ENCODE measurements at places on chromosomes 7 and 10.

DNA sequence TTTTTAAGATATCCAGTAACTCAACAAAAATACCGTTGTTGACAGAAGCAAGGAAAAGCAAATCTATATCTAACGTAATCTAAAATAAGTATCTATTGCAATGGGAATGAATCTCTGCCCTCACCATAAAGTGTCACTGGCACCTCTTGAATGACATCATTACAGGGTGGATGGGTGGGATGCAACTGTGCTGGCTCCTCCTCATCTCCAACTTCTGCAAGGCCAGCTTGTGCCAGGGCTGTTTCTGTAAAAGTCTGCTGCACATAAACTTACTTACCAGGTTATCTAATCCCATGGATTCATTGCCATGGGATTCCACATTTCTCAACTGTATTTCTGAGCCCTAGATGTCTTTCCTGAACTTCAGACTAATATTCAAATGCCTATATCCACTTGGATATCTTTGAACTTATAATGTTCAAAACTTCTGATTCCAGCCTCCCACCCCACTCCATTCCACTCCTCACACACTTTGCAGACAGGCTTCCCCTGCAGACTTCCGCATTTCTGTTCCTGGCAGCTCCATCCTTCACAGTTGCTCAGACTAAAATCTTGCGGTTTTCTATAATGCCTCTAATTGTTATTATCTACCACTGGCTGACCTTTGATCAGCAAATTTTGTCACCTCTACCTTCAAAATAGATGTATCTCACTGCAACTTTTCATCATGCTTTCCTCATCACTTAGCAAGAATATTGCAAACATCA lies 10.7 kb downstream of the FGL2 start:
- no peak for DNase-seq

DNA sequence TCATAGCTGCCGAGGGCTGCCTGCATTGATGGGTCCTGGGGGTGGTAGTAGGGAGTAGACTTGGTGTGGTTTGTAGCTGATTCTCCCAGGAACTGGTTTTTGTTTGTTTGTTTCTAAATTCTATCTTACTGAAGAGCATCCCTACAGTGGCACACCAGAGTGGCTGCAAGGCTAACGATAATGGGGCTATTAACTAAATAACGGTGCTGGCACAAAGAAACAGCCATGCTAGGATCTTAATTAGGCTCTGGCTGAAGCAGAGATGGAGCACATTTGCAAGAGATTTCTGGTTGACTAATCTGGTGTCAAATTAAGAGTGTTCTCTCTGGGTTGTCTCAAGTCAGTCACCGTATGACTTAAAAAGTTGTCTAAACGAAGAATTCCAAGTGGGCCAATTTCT lies 590.0 kb downstream of the NRG3 start:
- no peak for DNase-seq

- no peak for DNase-seq
These were observed 304.3 kb upstream of the ZMIZ1 start for GRCh38 chr10:78764436-78764835.

GRCh38 chr10:25815999-25816768 lies 117.8 kb upstream of the MYO3A start:
- no peak for DNase-seq

GRCh38 chr10:120517881-120518484 lies 61.0 kb downstream of the PLPP4 start:
- no peak for DNase-seq

DNA sequence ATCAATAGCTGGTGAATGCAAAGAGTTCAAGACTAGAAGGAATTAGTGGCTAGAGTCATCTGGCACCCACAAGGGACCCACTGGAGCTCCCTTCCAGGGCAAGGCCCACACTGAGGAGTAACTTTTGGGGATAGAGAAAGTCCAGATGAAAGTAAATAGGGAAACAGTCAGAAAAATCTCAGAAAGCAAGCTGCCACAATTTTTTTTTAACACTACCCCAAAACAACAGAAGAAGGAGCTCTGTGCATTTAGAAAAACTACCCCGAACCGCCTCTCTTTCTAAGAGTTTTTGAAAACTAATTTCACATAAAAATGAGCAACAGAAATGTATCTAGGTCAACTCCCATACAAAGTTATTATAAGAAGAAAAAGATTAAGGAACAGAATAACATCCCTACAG lies 42.2 kb downstream of the AOAH start:
- DNase-seq: no peak

- no peak for DNase-seq
These were observed 26.9 kb downstream of the SPOCK2 start for GRCh38 chr10:72061491-72061890.

DNA sequence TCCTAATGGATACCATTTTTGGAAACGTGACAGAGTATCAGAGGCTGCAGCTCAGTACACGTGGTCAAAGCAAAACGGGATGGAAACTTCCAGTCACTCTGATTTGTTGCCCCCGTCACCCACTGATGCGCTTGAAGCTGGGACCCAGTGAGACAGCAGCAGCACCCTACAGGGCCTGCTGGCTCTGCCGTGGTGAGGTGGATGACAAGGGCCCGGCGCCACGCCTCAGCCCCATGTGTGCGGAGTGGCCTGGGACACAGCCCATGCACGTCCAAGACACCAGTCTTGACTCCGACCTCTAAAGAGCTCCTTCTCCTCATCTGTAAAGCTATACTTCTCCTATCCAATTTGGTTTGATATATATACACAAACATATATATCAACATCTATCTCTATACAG lies 39.0 kb downstream of the CLEC2L start:
- no peak for DNase-seq

DNA sequence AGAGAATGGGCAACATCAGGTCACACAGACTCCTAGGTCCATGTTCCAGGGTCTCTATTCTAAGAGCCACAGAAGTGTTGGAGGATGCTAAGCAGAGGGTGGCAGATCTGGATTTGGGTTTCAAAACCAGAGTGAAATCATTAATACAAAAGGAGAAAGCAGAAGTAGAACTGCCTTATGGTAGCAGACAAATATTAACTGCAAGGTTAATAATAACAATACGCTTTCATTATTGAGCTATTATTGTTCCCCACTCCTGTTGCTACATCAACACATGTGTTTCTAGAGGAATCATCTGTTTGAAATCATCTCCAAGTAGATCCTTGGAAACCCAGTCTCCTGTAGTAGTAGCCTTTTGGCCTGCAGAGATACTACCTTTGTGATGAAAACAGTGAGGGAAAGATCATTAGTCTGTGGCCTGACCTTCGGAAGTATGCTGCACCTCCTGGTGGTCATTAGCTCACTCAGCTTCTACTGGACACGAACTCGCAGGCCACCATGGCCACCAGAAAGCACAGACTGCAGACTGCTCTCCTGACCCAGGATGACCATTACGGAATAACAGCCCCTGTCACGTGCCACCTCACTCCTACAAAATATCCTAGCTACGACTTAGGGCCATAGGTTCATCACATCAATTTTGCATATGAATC lies 84.6 kb downstream of the XPNPEP1 start:
- DNase-seq: no peak

GRCh38 chr7:124089621-124090020 lies 56.8 kb upstream of the TMEM229A start:
- DNase-seq: no peak

DNA sequence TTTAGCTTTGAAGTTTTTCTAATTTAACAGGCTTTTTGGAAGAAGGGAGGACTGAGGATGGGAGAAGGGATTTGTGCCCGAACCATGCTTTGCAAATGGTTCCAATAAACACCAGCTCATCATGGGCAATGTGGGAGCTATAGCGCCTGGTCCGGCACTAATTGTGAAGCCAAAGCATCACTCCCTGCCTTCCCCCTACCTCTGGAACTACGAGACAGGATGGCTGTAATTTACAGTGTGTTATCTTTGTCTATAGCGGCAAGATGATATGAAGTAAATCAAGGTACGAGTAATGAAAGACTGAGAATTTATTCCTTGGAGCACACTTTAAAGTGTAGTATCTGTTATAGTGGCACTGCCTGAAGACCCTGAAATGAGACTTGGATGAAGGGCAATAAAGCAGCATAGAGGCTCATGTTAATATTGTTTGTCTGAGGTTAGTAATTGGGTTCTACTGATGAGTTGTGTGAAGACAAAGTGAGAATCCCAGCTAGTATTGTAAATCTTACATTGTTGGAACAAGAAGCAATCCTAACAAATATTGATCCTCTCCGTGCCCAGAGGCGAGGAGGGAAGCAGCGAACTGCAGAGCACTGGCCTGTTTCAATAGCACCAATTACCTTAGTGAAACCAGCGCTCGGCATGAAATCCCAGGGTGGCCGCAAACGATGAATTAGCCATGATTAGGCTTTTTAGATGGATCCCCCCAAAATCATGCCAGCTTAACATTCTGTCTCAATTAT lies 507.1 kb downstream of the LRMDA start:
- DNase-seq: no peak

- no peak for DNase-seq
These were observed 36.5 kb upstream of the SCIN start for GRCh38 chr7:12534046-12534445.

DNA sequence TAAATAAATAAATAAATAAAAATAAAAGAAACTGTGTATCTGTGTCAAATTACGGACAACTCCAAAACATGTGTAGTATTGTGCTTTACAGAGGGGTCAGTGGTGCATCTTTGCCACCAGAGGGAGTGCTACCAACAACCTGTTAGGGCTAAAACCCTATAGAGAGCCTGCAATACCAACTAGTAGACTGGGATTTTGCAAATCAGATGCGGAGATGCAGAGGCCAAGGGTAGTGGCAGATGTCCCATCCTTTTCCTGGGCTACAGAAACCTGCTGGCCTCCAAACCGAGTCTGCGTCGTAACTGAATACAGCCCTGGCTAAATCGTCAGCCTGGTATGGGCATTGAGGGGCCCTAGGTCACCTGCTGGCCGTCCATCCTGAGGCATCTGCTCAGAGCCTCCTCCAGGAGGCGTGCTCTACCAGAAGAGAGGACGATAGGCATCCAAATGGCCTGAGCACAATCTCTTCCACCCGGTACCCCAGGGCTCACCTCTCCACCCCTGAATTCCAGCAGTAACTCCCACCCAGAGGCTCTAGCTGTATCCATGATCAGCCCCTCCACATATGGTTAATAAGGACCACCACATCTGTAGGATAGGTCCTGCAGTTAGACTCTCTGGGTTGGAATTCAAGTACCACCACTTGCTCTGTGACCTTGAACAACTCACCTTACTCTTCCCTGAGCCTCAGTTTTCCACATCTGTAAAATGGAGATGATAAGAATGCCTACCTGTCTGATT lies 6.2 kb upstream of the RRP12 start:
- DNase-seq: peak; percentile 84

DNA sequence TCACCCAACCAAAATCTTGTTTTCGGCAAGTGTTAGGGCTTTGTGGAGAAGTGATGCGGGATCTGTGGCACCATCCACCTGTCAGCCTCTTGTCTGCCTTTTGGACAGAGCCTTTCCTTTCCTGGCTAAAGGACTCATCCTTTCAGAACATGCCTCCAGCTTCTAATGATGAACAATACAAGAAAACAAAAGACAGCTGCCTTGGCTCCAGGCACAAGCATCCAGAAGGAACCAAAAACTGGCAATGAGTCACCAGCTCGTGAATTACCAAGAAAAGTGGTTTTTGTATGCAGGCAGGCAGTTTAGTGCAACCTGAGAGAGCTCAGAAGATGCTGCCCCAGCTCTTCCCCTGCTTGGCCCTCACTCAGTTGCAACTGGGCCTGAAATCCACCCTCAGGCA lies 84.6 kb upstream of the NAMPT start:
- no peak for DNase-seq

DNA sequence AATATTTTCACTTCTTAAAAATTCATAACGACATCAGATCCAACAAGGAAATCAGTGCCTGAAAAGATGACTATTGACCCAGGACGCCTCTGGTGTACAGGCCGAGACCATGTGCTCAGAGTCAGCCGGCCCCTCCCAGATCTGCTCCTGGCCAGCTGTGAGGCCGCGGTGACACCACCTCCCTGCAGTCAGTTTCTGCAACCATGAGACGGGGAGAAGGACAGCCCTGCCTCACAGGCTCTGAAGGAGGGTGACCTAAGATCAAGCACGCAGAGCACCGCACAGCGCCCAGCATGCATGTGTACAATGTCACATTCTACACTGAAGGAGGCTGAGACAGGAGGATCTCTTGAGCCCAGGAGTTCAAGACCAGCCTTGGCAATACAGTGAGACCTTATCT lies 2.6 kb upstream of the GPER1 start:
- no peak for DNase-seq

DNA sequence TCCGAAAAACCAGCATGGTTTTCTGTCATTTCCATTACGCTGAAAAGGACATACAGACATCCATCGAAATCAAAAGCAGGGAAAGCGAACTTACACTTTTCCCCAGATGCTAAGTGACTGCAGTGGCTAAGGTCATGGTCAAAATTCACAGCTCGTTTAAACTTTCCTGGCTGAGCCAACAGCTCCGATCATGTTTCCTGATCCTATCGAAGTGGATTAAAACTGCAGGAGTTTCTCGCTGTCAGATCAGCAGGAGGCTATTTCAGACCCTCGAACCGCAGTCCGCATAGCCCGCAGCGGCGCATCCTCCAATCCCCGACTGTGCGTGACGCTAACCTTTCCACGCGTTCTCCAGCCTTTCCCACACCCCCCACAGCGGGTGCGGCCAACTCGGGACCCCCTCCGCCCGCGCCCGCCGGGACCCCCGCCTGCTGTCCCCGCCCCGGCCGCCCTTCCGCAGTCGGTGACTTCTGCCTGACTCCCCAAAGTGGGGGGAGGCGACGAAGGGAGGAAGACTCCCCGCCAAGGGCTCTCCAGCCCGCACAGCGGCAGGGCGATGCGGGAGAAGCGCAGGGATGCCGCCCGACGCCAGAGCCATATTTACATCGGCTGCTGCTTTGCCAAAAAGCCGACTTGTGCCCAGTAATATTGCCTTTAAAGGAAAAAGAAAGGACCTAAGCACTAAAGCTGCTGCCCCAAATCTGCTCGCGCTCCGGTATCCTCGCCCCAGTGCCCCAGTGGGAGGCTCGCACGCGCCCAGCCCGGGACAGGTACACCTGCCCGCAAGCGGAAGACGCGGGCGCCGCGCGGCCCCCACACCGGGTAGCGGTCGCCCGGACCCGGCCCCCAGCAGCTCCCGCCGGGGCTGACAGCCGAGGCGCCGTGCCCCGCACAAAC lies 1.2 kb downstream of the PIP4K2A start:
- DNase-seq: peak; percentile 47

GRCh38 chr10:4195213-4195612 lies 410.2 kb upstream of the KLF6 start:
- DNase-seq: no peak

DNA sequence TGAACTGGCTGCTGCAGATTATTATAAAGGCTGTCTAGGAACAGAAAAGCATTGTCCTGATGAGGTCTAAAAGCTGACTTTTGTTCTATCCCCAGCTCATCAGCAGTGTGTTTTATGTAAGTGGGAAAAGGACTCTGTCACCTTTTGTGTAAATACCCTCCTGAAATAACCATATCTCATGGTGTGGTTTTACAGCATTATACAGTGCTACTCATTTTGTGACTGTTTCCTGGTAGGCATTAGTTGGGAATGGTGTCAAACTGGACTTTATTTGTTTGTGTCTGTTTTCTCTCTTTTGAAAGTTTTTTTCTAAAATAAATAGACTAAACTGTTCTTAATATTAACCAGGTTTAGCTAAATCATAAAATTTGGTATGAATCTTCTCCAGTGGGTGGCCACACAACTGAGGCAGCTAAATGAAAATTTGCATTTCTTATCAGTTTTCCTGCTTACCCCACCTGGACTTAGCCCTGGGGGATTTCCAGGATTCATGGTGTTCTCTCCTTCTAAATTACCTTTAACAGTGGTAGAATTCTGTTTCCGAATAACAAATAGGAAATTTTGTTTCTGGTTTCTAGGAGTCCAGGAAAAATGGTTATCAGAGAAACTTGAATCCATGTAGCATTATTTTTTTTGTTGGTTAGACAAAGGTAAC lies 140.9 kb downstream of the LHFPL3 start:
- DNase-seq: no peak
